ENCODE measurements at places on chromosomes 7 and 10.
A peak's percentile ranks its signal among the peaks of the same experiment; 100 is the strongest.

GRCh38 chr10:72328045-72328828, 26.5 kb downstream of the DNAJB12 start:
- no peak for ATAC-seq

DNA sequence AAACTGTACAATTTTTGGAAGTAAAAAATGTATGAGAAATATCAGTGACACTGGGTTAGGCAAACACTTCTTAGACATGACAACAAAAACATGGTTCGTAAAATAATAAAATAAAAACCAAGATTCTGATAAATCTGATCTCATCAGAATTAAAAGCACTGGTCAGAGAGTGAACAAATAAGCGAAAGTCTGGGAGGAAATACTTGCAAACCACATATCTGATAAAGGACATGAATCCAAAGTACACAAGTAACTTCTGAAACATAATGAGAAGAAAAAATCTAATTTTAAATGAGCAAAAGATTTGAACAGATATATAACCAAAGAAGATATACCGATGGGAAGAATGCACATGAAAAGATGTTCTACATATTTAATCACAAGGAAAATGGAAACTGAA, 91.5 kb downstream of the RTKN2 start:
- no peak for ATAC-seq

DNA sequence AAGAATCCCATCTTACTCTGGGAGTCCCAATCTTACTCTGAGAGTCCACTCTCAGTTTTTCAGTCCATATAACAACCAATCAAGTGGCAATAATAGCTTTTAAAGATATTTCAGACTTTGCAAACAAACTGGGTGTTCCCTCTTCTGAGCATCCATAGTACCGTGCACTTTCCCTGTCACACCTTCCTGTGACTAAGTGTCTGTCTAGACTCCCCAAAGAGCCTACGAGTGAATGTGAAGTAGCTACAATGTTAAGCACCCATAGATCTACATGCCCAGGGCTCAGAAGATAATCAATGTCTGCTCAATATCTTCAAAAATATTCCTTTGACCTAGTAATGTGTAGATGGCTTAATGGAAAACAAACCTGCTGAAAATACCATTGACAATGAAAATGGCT, 95.6 kb upstream of the ASAH2 start:
- no peak for ATAC-seq

DNA sequence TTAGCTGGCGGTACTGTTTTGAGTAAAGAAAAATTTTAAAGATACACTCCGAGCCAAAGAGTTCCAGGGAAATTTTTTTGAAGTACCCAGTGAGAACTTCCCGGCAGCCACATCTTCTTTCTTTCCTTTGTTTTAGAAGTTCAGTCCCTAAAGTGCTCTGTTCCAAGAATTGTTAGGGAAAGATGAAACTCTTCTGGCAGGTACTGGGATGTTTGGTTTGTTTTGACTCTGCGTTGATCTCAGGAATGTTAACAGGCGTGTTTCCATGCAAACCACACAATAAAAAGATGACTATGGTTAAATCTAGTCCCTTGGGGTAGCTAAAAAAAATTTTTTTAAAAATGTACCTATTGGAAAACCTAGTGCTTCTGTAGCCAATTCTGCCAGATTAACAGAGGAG, 224.7 kb upstream of the PHYHIPL start:
- no peak for ATAC-seq

DNA sequence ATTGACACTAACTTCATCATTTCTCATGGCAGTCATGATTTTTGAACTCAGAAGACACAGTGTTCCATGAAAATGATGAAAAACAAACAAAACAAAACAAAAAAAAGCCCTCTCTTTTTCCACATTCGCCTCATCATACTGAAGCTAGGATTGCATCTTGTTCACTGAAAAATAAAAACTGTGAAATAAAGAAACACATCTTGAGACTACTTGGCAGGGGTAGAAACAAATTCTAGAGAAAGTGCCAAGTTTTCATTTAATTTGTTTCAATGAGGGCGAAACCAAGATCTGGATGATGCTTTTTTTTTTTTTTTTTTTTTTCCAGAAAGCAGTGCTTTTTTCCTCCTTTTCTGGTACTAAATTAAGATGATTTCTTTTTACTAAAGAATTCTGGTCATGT, 350.4 kb upstream of the ETV1 start:
- ATAC-seq, result no peak

- peak; percentile 17 for ATAC-seq
These were observed 701 bp downstream of the MTPAP start for GRCh38 chr10:30348378-30348776.

DNA sequence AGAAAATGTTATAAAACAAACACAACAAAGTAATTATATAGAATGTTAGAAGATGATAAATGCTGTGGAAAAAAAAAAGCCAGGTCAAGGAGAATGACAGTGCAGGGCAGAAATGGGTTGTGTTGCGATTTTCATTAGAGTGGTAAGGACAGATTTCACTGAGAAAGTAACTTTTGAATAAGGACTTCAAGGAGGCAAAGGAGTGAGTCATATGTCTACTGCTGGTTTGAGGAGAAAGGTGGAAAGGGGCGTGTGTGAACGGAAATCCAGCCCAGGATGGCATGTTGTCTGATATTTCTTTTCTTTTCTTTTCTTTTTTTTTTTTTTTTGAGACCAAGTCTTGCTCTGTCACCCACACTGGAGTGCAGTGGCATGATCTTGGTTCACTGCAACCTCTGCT, 12.3 kb upstream of the DLD start:
- ATAC-seq, result no peak

- ATAC-seq, result no peak
These were observed 149.1 kb downstream of the RGS10 start for GRCh38 chr10:119393421-119393820.

Measured in activated CD4-positive, CD25-positive, alpha-beta regulatory T cell treated with anti-CD3 and anti-CD28 coated beads, Interleukin-2, amount 50 U/mL, for 24 hours (primary cell).